SHP77 (cell line): ENCODE measurements at places on chromosomes 11 and 22.

GRCh38 chr22:37015587-37015878 lies 3.7 kb downstream of the TST start:
- no peak for DNase-seq

DNA sequence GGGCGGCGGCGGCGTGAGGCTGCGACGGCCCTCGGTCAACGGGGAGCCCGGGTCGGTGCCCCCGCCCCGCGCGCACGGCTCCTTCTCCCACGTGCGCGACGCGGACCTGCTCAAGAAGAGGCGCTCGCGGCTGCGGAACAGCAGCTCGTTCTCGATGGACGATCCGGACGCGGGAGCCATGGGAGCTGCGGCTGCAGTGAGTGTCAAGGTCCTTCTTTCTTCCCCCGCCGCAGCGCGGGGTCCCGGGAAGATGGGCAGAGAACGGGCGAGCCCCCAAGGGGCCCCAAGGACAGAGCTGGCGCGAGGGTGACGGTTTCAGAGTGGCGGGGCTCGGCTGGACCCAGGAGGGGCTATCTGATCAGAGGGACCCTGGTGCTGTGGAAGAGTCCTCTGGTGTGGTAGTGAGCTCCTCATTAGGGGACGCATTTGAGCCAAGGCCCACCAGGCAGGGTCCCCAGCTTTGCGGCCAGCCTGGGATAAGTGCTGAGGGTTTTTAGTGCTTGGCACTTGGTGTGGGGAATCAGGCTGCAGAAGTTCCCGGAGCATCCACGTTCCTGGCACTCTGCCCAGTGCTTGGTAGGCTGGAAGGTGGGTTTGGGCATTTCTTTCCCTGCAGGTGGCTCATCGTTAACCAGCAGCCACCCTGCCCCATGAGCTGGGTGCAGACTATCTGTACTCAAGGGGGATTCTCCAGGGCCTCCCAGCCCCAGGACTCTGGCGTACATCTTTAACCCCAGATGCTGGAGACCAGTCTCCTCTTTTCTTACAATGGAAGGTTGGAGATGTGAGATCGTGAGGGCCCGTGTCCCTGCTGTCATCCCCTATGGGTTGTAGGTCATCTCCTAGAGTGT lies 9.8 kb downstream of the EHBP1L1 start:
- DNase-seq: no peak

DNA sequence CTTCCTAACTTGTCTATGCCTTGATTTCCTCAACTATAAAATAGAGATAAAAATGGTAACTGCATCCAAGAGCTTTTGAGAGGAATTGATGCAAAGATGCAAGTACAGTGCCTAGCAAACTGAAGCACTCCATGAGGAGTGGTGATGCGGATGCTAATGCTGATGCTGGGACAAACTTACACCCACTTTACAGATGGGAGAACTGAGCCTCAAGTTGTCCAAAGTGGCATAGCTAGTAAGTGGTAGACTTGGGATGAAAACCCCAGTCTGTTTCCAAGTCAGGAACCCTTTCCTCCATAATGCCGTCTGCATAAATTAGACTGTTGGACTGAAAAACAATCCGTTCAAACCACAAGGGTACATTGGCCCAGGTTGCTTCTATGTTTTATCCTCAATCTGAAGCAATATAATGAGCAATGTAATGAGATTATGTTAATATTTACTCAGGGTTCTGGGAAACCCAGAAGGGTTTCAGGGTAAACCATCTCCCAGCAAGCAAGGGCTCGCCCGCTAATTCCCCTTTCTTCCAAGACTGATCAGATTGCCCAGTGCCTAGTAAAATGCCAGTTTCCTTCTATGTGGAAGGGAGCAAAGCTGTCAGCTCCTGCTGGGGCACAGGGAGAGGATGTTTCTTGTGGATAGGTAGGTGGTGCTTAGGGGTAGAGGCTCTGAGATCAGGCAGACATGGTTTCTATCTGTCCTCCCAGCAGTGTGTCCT lies 10.4 kb upstream of the EHF start:
- no peak for DNase-seq

DNA sequence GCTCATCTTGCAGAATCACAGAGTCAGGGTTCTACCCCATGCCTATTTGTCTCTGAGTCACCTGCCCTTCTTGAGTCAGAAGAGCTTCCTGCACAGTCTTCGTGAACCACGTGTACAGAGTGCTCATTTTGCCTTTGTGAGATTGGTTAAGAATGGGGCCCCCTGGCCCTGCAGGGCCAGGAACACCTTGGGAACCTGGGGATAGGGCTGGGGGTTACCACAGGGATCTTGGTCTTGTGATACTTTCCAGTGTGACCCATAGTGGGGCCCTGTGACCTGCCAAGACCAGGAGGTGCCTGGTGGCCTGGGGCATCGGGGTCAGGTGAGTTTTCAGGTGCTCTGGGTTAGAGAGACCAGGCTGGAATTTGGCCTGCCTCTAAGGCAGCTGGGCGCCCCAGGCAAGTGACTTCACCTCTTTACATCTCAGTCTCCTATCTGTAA lies 9.4 kb downstream of the TMPRSS13 start:
- DNase-seq: no peak

GRCh38 chr11:44570411-44571155 lies 5.1 kb downstream of the CD82 start:
- DNase-seq: no peak

DNA sequence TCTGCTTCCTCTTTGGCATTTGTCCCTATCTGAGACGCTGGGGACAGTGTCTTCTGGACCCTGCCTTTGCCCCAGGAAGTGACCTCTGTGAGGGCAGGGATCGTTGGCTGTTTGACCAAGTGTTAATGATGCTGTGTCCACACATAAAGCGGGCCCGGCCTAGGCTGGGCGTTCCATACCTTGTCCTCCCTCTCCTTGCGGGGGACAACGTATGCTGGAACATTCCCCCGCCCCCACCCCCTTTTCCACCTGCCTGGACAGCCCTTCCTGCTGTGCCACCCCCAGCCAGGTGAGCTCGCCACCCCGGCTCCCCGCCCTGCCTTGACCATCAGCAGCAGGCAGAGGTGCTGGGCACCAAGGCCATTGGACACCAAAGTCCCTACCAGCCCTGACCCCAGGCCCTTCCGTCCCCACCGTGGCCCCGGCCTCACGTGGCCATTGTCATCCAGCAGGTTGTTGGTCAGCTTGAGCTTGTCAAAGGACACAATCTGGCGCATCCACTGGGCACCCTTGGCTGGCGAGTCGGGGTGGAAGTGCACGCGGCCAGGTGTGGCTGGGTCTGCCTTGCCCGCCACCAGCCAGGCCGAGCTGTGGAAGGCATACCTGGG lies 4.1 kb upstream of the NUDT8 start:
- no peak for DNase-seq

DNA sequence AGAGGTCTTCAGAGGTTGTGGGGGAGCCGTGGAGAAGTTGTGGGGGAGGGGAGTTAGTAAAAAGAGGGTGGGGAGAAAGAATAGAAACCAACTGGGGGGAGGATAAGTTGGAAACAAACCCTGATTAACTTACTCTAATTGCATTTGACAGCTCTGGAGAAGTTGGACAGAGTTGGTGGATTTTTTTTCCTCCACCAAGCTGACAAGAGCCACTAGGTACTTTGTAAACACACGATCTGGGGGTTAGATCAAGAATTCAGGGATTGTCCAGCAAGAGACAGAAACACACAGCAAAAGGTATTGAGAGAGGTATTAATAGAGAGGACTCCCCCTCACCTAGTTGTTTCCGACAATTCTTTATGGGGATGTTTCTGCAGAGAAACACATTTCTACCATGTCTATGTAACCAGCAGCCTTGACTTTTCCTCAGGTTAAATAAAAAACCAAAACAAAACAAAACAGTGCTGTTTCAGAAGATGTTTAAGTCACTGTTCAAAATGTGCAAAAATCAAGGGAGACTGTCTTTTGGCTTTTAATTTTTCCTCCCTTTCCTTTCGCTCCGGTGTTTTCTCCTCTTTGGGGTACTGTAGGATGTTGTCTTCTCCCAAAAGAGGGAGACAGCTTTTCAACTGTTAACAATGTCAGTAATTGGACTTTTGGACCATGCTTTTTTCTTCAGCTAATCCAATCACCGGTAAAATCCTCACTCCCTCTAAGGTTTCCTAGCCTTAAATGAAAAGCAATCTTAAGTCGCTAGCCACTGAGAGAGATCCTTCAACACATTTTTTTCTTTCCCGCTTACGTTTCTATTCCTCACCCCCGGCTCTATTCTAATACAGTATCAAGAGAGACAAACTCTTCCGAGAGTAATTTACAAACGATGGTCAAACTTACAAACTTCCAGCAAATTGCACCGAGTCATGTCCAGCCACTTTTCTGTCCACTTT lies 708 bp downstream of the MAML2 start:
- DNase-seq: no peak

DNA sequence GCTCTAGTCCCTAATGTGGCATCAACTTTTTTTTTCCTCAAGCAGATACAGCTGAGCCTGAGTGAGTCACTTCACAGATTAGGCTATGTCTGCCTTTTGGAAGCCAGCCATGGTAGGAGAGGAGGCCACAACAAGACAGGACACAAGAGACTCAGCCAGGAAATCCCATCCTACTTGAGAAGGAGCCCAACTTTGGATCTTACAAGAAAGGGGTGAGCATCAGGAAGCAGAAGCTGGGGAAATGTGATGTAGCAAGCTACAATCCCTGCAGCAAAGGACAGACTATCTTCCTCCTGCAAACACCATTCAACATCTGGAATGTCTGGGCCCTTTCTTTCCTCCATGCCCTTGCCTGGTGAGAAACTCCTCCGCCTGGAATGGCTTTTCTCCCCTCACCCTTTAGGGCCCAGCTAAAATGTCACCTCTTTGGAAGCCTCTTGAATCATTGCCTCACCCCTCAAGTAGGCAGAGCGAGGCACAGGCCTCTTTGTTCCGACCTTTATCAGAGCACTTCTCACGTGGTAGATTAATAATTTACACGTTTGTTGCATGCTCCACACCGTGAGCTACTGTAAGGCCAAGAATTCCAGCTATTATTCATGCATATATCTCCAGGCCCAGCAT lies 156.4 kb upstream of the PITPNB start:
- DNase-seq: no peak

DNA sequence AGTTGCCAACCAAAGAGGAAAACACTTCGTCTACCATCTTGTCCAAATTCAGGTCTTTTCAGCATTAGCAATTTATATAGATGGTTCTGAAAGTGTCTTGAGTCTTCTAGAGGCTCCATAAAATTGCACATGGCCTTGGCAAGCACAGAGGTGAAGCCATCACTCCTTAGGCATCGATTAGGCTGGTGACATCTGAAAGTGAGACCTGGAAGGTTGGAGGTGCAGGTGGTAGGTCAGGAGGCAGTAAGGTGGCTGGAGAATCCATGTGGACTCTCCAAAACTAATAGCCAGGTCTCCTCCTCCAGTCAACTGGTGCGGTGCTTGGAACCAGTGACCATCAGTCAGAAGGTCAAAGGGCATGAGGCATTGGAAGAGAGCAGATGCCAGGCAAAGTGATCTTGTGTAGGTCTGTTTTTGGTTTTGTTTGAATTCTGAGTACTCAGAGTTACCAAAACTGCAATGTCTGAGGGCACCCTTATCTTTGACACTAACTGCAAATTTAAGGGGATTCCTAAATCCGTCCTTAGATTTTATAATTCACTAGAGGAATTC lies 6.6 kb upstream of the APOL2 start:
- DNase-seq: no peak

DNA sequence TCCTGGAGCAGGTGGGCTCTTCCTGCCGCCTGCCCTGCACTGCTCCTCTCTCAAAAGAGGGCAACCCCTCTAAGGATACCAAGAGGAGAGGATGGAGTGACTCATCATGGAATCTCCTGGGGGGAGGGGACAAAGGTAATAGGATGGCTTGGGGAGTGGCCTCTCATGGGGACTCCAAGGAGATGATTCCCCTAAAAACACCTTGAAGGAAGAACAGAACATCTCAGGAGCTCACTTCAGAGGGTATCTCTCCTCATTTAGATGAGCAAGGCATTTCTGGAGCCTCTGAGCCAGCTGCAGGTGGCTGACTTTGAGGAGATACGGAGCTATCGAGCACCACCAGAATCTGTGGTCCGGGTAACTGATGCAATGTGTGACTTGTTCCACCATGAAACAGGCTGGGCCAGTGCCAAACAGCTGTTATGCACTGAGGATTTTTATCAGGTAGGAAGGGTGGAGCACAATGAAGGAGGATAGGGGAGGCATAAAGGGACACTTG lies 40.2 kb downstream of the RRP8 start:
- DNase-seq: no peak

DNA sequence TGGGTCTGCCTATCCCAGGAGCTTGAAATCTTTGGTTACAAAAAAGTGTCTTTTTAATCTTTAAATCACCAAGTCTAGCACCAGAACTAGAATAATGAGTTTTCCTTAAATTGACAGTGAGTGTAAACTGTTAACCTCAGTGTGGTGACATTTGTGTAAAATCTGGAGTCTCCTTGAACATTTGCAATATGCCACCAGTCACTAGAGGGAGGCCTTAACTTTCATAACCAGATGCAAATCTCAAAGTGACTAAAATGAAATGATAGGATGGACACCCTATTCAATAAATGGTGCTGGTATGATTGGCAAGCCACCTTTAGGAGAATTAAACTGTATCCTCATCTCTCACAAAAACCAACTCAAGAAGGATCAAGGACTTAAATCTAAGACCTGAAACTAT lies 8.3 kb upstream of the SCGB1D2 start:
- no peak for DNase-seq

- no peak for DNase-seq
Observed at GRCh38 chr22:40637183-40638150, 948 bp upstream of the MRTFA start.

DNA sequence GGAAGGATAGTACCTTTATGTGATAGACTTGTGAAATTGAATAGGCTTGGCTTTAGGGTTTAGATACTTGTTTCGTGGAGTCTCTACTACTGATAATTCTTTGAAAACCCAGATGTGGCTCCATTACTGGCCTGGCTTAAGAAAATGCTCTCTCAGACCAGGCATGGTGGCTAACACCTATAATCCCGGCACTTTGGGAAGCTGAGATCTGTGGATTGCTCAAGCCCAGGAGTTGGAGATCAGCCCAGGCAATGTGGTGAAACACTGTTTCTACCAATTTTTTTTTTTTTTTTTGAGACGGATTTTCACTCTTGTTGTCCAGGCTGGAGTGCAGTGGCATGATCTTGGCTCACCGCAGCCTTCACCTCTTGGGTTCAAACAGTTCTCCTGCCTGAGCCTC lies 40.9 kb downstream of the ATG13 start:
- no peak for DNase-seq

GRCh38 chr11:113881856-113882255 lies 6.5 kb upstream of the USP28 start:
- DNase-seq: no peak

DNA sequence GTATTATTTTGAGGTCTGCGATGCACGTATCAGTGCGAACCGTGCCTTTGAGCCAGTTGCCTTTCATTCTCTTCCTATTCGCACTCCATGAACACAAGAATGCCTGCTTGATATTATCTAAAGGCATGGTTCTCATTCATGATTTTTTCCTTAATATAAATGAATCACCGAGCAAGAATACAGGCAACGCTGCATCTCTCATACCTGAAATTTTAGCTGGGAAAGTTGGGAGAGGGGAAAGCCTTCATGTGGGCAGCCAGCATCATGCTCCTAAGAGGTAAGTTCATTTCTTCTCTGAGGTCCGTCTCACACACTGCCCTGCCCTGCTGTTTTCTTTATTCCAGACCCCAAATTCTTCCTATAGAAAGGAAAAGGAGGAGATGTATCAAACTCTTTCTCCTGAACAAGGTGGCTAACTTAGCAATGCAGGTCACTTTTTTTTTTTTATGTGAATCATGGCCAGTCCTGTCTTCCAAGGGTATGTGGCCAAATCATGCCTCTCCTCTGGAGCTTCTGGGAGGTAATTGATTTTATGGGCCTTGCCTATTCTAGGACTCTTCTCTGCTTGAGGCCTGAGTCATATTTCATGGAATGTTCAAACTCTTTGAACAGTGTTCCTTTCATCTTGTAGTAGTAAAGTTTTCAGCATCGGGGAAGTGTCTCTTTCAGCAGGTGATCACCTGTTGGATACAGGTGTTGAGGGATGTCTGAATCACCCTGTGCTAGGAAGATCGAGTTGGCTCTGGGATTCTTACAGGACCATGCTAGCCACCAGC lies 3.2 kb downstream of the GLB1L2 start:
- no peak for DNase-seq
